ENCODE measurements at places on chromosomes 4 and X. TPM values are rescaled to one million over a fixed set of nuclear protein-coding genes. Genes with fewer than 3 reads are reported as not detected.

The CT45A1 gene
- total RNA-seq: not detected

The PPEF2 gene
- not detected for total RNA-seq

The SAP30 gene
- total RNA-seq: 9.3 TPM

The CLDN24 gene
- not detected for total RNA-seq

The ADGRG4 gene
- 0.75 TPM for total RNA-seq

The OTUD5 gene
- 72.3 TPM for total RNA-seq
